ENCODE measurements at places on chromosomes 3 and 15.

- DNase-seq, result no peak
Observed at GRCh38 chr15:78991476-78991875, 46.6 kb upstream of the CTSH start.

GRCh38 chr3:30607032-30607833 is 832 bp downstream of the TGFBR2 start:
- no peak for DNase-seq

GRCh38 chr3:40780291-40780924 is 255.6 kb downstream of the ZNF621 start:
- DNase-seq, result no peak

DNA sequence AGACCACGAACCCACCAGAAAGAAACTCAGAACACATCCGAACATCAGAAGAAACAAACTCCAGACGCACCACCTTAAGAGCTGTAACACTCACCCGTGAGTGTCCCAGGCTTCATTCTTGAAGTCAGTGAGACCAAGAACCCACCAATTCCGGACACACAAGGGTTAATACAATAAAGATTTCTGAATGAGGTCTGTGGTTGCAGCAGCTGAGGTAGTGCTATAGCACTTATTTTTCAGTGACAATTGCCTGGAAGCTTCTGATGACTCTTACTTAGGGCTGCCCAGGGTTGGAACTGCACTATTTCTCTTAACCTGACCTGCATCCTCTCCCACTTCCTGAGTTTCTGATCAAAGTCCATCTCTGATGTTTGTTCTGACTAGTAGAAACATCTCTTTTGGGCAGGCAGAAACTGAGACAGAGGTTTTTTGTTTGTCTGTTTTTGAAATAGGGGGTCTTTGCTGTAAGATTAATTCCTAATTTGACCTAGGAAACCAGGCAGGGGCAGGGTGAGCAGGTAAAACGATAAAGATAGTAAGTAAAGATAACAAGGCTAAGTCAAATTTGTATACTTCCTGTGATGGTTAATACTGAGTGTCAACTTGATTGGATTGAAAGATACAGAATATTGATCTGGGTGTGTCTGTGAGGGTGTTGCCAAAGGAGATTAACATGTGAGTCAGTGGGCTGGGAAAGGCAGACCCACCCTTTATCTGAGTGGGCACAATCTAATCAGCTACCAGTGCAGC is 169.1 kb downstream of the GAP43 start:
- DNase-seq, result no peak

- DNase-seq, result no peak
Observed at GRCh38 chr3:152211655-152212054, 57.1 kb upstream of the MBNL1 start.

DNA sequence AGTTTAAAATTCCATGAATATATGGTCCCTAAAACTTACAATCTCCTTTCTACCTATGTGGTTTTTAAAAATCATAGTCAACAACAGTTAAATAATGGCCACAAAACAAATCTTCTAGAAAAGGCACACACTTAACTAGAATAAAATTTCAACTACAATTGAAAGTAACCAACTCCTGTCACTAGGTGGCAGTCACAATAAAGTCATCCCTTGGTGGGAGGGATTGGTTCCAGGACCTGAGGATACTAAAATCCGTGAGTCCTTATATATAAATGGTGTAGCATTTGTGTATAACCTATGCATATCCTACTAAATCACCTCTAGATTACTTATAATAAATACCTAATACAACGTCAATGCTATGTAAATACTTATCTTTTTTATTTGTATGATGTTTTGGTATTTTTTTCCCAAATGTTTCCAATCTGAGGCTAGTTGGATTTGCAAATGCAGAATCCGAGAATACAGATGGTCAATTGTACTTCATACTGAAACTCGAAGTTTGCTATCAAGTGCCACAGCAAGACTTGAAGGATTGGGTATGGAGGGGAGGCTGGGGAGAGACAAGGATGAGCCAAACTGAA is 172.6 kb downstream of the FMN1 start:
- DNase-seq, result peak; percentile 20

DNA sequence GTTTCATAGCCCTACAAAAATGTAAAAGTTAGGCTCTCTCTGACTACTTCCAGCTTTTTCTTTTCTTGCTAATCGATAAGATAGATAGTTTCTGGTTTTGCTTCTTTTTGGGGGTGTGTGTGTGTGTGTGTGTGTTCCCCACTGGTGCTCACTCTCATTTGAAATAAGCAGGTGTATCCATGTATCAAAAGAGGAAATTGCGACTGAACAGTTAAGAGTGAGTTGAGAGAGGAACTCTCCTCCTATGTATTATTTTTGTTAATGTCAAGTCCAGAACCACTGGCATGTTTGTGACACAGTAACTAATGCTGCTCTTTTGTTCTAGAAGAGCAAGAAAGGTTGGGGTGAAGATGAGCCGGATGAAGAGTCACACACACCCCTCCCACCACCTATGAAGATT is 96.7 kb upstream of the UMPS start:
- no peak for DNase-seq

GRCh38 chr3:107882881-107883280 is 207.9 kb downstream of the CD47 start:
- no peak for DNase-seq

- no peak for DNase-seq
Observed at GRCh38 chr3:147385059-147386012, 21.0 kb downstream of the ZIC4 start.

- DNase-seq, result no peak
Observed at GRCh38 chr15:64524778-64525177, 64.4 kb downstream of the ZNF609 start.

DNA sequence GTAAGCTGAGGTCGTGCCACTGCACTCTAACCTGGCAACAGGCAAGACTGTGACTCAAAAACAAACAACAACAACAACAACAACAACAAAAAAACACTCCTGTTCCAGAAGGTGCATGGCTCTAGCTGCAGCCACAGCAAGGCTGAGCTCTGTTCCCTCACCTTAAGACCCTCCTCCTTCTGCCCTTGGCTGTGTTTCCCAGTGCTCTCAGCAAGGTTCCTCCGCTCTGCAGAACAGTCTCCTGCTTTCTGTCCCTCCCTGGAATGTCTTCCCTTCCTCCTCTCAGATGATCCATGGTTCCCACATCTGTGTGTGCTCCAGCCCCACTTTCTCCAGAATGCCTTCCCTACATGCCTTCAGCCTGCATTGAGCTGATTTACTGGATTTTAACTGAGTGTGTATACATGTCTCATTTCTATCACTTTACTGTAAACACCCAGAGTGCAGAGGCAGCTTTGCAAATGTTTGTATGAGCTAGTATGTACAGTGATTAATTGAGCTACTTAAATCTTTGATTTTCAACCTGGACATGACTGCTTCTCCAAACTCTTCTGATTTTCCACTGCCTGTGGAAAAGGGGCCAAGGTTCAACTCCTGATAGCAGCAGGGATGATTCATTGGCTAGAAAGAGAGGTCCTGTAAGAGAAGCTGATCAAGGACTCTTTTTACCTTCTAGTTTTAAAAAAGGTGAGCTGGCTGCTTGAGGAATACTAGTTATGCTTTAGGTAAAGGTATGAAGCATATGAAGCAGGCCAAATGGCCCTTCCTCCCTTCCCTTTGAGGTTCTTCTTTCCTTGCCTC is 14.7 kb downstream of the ANKUB1 start:
- DNase-seq, result no peak

- no peak for DNase-seq
Observed at GRCh38 chr3:120652281-120652680, 29.8 kb downstream of the HGD start.

- DNase-seq, result no peak
Observed at GRCh38 chr3:122295266-122296062, 29.6 kb upstream of the CSTA start.

- DNase-seq, result no peak
Observed at GRCh38 chr3:110267304-110267845, 804.2 kb upstream of the NECTIN3 start.

DNA sequence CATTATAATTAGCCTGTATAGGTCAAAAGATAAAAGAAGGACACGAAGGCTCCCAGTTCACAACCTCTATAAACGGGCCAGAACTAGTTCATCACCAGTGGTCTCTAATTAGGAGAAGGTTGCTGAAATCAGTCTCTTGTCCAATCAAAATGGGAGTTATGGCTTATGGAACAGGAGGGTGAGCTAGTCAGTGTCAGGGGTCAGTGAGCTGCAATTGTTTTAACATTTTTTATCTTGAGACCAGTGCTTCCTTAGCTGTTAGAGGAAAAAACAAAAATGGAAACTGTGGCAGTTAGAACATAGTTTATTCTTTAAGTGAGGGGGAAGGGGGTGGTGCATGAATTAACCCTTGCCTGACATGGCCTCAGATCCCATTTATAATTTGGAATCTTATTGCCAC is 141.7 kb downstream of the KCNMB2 start:
- DNase-seq, result no peak

DNA sequence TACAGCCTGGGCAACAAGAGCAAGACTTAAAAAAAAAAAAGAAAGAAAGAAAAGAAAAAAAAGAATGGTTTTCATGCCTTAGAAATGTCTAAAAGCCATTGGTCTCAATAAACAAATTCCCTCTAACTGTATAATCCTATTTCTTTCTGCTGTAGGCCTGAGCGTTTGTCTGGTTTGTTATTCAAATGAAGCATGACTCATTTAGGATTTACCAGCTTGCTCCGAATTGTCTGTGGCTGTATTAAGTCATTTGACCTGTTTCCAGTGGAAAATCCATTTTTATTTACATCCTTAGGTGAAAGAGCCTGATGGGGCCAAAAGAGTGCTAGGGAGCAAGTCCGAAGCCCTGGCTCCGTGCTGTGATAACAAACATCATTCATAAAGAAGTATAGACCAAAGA is 73.8 kb downstream of the BDH1 start:
- no peak for DNase-seq

DNA sequence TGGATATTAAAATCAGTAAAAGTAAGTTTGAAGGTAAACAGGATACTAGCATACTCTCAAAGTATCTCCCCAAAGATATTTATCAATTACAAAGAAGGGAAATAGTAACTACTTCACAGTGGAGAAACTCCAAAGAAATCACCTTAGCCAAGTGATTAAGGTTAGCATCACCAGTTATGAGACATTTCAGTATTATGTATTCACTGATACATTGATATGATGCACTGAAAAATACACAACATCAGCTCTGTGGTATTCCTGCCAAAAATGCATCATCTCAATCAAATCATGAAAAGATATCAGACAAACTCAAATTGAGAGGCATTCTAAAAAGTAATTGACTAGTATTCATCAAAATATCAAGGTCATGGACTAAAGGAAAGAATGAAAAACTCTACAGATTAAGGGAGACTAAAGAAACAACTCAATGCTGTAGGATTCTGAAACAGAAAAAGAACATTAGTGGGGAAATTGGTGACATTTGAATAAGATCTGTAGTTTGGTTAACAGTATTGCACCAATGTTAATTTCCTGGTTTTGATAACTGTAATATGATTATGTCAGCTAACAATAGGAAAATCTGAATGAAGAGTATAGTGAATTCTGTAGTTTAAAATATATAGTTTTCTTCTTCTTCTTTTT is 215.4 kb downstream of the UACA start:
- no peak for DNase-seq

GRCh38 chr3:72309661-72310418 is 524.9 kb upstream of the PROK2 start:
- DNase-seq, result no peak

DNA sequence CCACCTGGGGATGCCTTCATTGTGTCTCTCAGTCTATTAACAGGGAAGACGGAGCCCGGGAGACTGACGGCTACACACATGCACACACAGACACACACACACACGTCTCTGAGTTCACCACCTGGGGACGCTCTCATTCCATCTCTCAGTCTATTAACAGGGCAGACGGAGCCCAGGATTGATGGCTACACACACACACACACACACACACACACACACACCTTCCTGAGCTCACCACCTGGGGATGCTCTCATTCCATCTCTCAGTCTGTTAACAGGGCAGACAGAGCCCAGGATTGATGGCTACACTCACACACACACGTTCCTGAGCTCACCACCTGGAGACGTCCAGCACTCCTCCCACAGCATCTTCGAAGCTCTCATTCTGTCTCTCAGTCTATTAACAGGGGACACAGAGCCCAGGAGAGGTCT is 143.9 kb downstream of the OR4M2 start:
- DNase-seq, result no peak

DNA sequence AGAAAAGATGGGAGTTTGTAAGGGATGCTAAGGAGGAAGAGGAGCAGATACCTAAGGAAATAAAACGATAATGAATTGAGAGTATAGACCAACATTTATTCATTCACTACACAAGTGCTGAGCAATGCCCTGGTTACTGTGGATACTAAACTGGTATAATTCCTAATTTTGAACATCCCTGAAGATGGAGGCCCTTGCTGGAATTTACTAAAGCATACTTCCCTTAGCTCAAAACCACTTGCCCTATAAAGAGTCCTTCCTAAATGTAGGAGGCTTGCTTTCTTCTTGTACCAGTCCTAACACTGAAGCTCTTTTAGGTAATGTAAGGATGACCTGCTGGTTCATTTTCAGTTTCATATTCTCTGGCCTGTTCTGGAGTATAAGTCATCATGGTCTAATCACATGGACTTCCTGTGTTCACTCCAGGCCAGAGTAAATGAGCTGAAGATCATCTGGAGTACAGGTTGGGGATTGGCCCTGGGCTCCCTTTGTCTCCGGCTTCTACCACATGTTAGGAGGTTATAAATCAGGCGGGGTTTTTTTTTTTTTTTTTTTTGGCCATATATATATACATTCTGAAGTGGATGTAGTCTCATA is 40.1 kb upstream of the MTMR10 start:
- no peak for DNase-seq

DNA sequence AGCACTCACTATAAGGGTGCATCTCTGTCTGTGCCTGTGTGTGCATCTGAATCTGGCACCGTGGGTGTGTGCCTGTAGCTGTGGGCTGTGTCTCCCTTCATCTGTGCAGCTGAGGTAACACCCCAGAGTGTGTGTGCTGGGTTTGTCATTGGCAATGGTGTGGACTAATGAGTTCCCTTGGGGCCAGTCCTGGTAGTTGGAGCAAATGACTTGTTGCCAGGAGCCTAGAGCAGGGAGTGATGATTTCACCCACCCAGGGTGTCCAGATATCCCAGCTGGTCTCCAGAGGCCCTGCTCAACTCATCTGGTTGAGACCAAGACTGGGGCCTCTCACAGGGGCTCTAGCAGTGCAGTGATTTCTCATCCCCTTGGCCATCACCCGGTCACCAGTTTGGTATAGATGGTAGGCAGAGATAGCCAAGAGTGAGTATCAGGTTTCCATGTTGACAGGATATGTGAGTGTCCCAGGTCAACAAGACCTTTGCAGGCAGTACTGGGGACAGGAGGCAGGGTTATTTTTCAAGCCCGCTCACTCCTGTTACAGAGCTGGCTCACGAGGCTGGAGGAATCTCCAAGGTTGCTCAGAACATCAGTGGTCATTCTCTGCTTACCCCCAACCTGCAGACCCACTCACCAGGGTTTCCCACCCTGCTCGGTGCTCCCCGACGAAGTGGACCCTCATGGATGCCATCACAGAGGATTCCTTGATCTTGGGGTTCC is 4.1 kb upstream of the HDAC11 start:
- no peak for DNase-seq

Measured in DMS79 treated with DMSO at 0.1 percent for 48 hours (cell line).